WTC11 (cell line): ENCODE measurements at places on chromosomes 6 and 20. TPM values are rescaled to one million over a fixed set of nuclear protein-coding genes. Genes with fewer than 3 reads are reported as not detected.

GRCh38 chr6:22880686-22881433, 311.5 kb downstream of the HDGFL1 start:
- no peaks in the 10 kb centered on the region for H3K27me3 ChIP-seq
- H3K36me3 ChIP-seq = peaks cover 4% of the 10 kb centered on the region
- peaks cover 56% of the 10 kb centered on the region for H3K4me1 ChIP-seq

DNA sequence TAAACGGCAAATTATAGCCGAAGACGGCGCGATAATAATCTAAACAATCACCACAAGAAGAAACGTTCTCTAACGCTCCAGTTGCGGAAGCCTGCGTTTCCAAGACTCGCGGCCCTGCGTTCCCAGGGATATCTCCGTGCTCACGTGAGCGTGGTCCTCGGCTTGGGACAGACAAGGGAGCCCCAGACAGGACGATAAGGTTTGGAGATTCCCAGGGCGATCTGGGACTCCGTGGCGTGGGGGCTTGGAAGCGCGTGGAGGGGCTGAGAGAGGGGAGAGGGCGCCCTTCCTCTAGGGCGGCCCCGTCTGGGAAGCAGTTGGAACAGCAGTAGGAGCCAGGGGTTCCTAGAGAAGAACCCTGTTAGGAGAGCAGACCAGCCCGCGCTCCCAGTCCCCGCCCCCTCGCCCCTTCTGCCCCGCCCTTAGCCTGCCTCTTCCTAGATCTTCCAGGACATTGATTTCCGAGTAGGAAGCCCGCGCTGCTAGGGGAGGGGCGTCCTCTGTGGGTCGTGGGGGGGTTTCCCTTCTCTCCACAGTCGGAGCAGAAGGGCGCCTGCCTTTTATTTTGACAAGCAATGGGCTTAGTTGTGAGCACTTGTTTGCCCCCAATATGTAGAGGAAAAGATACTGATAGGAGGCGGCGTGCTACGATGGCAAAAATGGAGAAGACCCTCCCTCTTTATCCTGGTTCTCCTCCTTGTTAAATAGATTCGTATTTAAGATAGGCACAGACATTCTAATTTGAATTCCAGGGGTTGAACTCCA, 10.6 kb downstream of the NRN1 start:
- H3K4me3 ChIP-seq = peak overlapping the region; percentile 82
- H3K27ac ChIP-seq = no peak overlapping the region; the same call in 1 of the 2 replicates
- H3K27me3 ChIP-seq = peaks cover 100% of the 10 kb centered on the region
- no peaks in the 10 kb centered on the region for H3K36me3 ChIP-seq
- peak; percentile 89 for DNase-seq

GRCh38 chr6:150881911-150882481, 16.5 kb downstream of the MTHFD1L start:
- 0 out of 2 replicates have a peak overlapping the region, but pooled peaks have one; percentile 45 for H3K27ac ChIP-seq
- no peak overlapping the region for H3K4me3 ChIP-seq
- no peak for DNase-seq
- H3K4me1 ChIP-seq = peaks cover 35% of the 10 kb centered on the region
- H3K36me3 ChIP-seq = peaks cover 51% of the 10 kb centered on the region

DNA sequence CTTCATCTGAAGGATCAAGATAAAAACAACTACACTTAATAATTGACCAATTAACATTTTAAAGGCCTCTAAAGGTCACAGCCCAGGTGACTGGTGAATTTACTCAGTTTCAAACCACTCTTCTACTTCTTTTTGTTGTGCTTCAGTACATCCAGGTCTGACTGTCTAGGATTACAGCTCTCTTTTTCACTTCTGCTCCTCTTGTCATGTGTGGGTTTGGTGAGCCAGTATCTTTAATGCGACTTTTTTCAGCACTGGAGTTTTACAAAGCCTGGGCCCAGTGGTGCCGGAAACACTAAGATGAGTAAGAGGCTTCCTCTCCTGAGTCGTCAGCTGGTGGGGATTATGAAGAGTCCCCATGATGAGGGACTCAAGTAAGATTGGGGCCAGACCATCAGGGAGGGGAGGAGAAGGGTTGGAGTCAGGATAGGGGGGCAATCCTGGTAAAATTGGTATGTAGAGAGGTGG, 27.0 kb downstream of the HECA start:
- no peaks in the 10 kb centered on the region for H3K27me3 ChIP-seq
- H3K36me3 ChIP-seq = peaks cover 6% of the 10 kb centered on the region

- no peak for DNase-seq
- H3K36me3 ChIP-seq = no peaks in the 10 kb centered on the region
- peaks cover 29% of the 10 kb centered on the region for H3K4me1 ChIP-seq
- H3K27ac ChIP-seq = 0 out of 2 replicates have a peak overlapping the region, but pooled peaks have one; percentile 41
- no peaks in the 10 kb centered on the region; the same call in 1 of the 2 replicates for H3K27me3 ChIP-seq
These were observed 844 bp downstream of the TAGAP start for GRCh38 chr6:159043947-159044346.

- no peak overlapping the region for H3K4me3 ChIP-seq
- H3K36me3 ChIP-seq = no peaks in the 10 kb centered on the region
- 0 out of 2 replicates have a peak, but pooled peaks cover 3% of the 10 kb centered on the region for H3K4me1 ChIP-seq
These were observed 26.2 kb downstream of the RNF144B start for GRCh38 chr6:18413381-18413780.

- DNase-seq = no peak
- peaks cover 4% of the 10 kb centered on the region; the same call in 1 of the 2 replicates for H3K36me3 ChIP-seq
- H3K4me3 ChIP-seq = no peak overlapping the region
These were observed 69.9 kb downstream of the HACE1 start for GRCh38 chr6:104789770-104790190.

DNA sequence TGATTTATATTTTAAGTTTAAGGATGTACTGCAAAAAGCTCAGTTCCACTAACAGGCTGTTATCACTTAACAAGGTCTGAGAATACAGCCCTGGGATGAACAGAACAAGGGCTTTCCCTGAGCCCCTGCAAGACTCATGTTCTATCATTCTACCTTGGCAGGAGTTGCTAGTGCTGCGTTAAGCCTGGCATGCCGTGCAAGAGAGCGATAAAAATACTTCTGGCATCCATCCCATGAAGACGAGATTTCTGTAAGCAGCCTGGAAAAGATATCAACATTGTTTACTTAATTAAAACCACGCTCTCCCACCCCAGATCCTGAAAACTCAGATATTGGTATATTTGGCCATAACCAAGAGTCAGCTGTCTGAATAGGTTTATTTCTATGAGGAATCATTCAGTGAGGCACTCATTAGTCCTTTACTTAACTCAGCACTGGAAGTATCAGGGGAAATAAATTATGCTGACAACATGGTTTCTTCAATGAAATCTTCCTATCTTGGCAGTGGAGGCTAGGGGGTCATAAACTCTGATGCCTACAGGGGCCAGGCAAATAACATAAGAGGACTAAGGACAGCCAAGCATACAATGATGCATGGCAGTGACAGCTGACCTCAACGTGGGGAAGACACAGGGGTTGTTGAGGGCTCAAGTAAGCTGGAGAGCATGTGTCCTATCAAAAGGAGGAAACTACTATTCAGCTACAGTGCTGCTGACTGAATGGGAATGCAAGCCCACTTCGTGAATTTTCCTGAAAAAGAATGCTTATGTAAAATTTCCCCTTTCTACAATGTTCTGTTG, 37.6 kb upstream of the LYRM2 start:
- peak overlapping the region; percentile 96 for H3K27ac ChIP-seq
- H3K4me3 ChIP-seq = no peak overlapping the region
- H3K27me3 ChIP-seq = no peaks in the 10 kb centered on the region
- peaks cover 87% of the 10 kb centered on the region for H3K36me3 ChIP-seq

DNA sequence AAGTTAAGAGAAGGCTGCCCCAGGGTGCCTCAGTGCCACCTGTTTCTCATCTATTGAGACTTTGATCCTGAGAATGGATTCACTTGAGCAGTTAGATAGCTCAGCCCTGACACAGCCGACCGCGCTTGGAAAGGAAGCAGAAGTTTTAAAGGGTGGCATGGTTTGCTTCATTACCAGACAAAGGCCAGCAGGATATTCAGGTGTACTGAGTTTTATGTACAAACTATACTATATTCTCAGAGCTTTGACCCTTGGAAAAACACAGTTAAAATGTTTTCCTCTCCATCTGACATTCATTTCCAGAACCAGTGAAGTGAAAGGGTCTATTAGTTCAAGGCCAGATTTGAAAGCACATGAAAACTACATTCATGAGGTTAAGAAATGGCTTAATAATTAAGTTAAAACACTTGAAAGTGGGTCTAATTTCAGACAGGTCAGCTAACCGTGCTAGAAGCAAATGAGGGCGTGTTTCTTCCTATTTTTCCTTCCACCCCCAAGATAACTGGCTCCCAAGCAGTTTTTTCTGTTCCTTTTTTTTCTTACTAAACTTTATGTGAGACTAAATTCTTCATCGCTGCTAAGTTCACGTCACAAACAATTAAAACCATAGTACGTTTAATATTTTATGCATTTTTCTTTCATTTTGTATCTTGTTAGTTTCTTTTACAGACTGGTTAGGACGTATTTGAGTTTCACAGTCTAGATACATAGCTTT, 385.3 kb upstream of the SOX4 start:
- no peak overlapping the region for H3K4me3 ChIP-seq
- no peak overlapping the region for H3K27ac ChIP-seq
- H3K4me1 ChIP-seq = peaks cover 7% of the 10 kb centered on the region
- no peak for DNase-seq
- H3K27me3 ChIP-seq = no peaks in the 10 kb centered on the region

DNA sequence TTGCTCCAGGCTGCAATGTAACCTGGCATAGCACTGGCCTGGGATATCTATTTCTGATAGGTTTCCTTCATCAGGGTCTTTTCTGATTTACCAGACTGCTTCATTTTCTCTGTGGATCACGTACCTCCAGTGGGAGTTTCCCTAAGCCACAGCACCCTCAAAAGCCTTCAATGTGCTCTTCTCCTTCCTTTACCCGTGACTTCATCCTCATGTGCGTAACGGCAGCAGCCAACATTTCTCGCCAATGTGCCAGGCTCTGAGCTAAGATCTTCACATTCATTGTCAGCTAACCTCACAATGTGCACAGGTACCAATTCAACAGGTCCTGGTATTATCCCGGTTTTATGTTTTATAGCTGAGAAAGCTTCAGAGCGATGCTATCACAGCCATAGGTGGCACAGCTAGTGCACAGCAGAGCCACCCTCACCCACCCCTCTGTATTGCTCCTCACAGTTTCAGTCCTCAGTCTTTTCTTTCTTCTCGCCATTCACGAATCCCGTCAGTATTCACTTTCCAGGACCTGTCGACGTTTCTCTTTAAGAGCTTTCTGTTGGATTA, 58.2 kb downstream of the TNFAIP3 start:
- no peak overlapping the region for H3K27ac ChIP-seq
- no peak for DNase-seq
- peaks cover 36% of the 10 kb centered on the region for H3K4me1 ChIP-seq
- H3K36me3 ChIP-seq = no peaks in the 10 kb centered on the region

Gene HUS1B
- 0.89 to 1.1 TPM (median 0.89 TPM) in 3 replicates for total RNA-seq

Gene PGBD1
- 6.8 to 7.5 TPM (median 6.9 TPM) in 3 replicates for total RNA-seq

Gene WFDC10B
- 0.42 to 0.62 TPM (median 0.53 TPM) in 3 replicates for total RNA-seq

Gene GPR63
- total RNA-seq = 7.4 to 7.8 TPM (median 7.8 TPM) in 3 replicates

Gene SLC12A5
- 6.6 to 8.5 TPM (median 7.2 TPM) in 3 replicates for total RNA-seq
